ENCODE measurements at places on chromosomes 4 and X.

DNA sequence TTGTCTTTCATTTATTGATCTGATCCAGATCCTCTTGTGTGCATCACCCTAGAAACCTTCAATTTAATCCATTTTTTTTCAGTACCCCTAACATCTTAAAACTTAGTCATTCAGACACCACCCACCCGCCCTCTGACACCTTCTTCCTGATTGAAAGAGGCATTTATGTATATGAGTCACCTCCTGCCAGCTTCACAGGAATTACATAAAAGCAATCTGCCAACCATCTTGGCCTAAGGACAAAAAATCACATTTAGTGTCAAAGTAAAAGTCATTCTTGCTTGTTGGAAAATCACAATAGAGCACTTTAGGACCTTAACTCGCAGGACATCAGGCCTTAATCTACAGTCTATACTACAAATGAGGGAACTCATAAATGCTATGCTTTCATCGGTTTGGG lies 52.1 kb downstream of the NDST3 start:
- DNase-seq: no peak

GRCh38 chr4:104815665-104816064 lies 321.0 kb upstream of the CXXC4 start:
- no peak for DNase-seq

DNA sequence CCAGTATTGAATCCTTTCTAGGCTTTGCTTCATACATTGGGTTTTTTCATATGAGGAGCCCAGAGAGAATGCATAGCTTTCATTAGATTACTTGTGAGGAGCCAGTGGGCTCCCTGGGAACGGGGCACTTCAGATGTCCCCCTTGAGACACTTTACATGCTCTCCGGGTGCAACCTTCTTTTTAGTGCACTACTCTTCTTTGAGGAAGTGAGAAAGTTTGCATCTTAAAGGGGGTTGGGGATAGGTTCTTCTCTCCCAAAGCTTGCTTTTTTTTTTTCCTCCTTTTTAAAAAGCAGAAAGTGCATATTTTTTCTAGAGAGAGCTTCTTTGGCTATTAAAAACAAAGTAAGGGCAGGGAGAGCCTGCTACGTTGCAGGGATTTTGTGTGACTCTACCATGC lies 4.3 kb downstream of the HADH start:
- DNase-seq: no peak

DNA sequence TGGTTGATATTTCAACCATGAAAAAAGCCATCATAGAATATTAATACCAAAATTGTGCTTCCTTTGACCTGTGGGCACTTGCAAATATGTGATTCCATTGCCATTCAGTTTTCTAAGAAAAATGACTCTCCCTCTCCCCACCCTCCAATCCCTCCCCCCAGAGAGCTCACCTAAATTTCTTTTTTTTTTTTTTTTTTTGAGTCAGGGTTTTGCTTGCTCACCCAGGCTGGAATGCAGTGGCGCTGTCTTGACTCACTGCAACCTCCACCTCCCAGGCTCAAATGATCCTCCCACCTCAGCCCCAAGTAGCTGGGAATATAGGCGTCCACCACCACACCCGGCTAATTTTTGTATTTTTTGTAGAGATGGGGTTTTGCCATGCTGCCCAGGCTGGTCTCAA lies 47.0 kb downstream of the SNX25 start:
- no peak for DNase-seq

DNA sequence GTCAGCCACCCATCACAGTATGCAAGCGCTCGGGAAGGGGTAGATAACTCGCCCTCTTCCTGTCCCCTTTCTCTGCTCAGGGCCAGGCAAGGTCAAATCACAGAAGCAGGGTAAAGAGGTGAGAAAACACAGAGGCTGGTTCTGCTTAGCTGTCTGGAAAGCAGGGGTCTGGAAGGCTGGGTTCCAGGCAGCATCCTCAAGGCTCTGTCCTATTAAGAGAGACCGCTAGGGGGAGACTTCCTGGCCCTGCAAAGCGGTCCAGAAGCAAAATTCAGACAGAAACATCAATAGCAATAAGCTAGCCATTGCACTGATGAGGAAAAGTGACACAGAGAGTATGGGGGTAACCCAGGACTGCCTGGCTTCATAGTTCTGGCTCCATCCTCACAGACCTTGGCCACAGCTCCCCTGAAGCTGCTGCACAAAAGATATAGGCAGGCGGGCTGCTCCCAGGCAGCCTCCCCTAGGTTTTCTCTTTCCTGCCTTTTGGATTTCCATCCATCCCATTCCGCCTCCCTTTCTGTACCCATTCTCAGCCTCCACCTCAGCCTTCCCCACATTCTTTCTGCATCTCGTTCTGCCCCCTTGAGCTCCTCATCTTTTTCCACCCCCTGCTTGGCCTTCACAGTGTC lies 308.5 kb downstream of the EVC2 start:
- peak; percentile 15 for DNase-seq

DNA sequence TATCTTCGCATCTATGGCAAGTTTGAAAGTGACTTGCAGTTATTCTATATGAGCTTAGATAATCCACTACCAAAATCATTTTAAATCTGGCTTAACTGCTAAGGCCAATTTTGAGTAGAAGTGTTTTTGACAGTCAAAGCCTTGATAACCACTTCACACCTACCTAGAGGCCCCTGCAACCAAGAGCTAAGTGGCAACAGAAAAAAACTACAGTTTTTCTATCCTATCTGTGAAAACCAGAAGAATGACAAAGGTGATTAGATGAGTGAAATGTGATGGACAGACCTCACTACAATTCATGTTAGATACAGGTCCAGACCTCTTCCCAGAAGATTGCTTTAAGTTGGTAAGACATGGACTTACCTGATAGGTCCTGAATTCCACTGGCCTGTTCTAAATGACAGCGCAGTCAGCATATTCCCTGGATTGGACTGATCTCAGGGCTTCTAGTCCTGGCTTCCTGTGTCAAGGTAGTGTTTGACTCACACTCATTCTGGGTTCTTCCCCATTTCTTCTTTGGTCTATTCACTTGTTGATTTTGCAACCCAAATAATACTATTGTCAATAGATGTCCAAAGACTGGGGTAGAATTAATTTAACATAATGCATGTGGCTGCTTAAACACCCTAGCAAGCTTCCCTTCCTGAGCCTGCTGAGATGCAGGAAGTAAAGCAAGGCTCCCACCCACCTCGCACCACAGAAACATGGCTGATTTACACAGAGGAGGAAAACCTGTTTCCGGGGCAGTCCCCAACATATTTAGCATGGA lies 65.1 kb downstream of the PPP3CA start:
- no peak for DNase-seq

GRCh38 chrX:53918702-53919101 lies 125.6 kb downstream of the PHF8 start:
- DNase-seq: no peak

- DNase-seq: no peak
Observed at GRCh38 chrX:43865791-43866190, 16.5 kb downstream of the MAOB start.

DNA sequence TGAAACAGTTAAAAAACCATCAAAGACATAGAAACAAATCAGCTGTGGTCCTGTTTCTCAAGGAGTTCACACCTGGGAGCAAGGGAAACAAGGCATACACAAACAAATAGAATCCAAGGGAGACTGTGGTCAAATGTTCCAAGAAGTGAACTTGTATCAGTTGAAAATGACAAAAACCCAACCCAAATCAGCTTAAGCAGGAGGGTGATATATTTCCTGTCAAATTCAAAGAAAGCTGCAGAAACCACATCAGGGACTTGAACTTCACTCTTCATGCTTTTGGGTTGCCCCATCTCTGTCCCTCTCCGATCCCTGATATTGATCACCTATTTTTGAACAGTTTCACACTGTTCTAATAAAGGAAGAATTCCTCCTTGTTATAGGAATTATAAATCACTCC lies 148.6 kb upstream of the FMR1 start:
- DNase-seq: no peak

DNA sequence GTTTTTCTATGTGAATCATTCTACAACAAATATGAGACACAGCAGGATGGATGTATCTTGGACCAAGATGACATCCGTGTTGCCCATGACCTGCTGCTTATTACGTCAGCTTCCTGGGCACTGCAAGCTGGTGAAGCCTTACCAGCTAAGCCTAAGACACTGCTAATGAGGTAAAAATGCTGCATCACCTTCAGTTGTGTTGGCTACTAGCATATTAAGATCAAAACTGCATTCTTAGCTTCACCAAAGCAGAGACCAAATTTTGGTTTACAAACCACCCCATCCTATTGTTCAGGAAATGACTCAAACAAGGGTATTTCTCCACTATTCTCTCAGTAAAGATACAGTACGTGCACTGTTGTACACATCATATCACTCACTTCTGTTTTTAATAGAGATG lies 50.3 kb downstream of the MAML3 start:
- no peak for DNase-seq

DNA sequence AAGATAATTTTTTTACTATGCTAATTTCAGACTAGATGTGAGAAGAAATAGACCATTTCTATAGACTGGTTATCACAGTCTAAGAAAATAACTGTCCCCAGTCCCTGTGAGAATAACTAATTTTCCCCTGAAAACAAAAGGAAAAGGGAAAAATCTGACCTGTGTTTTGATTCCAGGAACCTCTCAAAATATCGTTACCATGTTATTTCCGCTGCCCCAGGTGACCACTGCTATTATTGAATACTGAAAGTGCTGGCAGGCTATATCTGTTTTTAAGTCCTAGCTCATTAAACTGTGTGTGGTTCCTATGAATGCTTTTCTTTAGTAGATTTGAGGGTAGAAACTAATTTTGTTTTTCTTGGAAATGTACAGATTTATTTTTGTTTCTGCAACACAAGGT lies 83.6 kb downstream of the GAB1 start:
- no peak for DNase-seq

- DNase-seq: no peak
Observed at GRCh38 chr4:144705601-144706590, 59.9 kb downstream of the HHIP start.

DNA sequence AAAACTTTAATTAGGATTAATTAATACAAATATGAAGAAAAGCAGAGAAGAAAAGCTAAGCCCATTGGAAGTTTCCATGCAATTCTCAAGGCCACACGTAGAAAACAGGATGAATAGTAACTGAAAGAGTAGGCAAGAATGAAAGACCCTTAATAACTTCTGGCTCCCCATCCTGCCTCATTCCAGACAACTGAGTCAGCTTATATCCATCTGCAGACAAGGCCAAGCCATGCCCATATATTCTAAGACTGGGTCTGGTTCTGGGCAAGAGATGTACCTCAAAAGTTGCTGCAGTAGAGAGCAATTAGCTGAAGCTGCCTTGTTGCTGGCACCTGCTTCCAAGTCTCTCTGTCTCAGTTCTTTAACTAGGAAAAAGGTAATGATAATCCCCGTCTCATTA lies 244.1 kb downstream of the GPC3 start:
- no peak for DNase-seq

DNA sequence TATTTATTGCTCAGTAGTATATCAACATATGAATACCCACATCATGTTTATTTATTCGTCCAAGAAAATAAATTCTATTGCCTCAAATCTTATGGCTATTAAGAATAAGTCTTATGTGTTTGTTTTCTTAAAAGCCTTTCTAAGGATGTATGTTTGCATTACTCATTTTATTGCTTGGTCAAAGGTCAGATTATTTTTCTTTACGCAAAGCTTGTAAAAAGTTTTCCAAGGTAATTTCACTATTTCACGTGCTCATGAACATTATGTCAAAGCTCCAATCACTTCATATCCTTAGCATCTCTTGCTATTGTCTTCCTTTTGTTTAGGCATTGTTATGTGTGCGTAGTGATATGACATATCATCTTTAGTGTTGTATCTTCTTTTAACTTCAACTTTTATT lies 258.5 kb upstream of the FSTL5 start:
- DNase-seq: no peak

DNA sequence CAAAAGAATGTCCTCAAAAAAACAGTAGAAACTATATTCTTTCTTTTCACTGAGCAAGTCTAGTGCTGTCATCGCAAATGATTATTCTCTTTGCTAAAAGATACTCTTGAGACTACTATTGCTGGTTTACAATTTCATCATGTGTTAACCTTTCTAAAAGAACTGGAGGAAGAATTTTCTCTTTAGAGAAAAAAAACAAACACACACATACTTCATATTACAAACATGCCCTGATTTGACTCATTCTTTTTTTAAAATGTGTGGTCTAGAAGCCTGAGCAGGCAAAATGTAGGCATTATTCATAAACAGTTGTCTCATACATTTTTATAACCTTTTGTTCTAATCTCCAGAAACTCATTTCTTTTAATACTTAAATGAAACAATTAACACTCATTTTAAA lies 60.6 kb upstream of the FAT4 start:
- no peak for DNase-seq

Data from CMK (cell line).